ENCODE measurements at places on chromosomes 1 and 21.

- DNase-seq: no peak
These were observed 36.2 kb upstream of the POU3F1 start for GRCh38 chr1:38082769-38083263.

- no peak for DNase-seq
These were observed 72.4 kb downstream of the ABCA4 start for GRCh38 chr1:94048413-94049164.

DNA sequence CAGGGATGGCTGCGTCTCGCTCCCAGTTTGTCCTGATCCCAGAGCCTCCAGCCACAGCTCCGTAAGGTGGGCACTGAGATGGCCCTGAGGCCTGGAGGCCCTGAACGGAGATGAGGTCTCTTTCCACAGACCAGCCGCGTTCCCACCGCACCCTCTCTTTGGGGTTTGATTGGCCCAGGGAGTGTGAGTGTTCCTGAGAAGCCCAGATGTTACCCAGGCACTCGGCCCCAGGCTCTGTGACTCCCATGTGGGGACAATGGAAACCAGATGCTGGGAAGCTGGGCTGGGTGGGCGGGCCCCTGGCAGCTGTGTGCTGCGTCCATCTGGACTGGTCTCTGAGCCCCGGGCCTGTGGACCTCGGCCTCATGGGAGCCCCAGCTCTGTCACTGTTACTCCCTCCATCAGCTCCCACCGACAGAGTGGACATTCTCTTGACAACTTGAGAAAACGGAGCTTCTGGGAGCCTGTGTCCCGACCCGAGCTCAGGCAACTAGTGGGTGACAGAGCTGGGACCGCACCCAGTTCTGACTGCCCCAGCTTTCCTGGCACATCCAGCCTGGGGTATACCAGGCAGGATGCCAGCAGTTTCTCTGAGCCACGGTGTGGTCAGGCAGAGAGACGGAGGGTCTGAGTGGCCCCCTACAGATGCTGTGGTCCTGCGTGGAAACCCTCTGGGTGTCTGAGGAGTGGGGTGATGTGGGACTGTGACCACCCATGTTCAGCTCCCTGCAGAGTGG is 9.8 kb upstream of the COL6A1 start:
- no peak for DNase-seq

DNA sequence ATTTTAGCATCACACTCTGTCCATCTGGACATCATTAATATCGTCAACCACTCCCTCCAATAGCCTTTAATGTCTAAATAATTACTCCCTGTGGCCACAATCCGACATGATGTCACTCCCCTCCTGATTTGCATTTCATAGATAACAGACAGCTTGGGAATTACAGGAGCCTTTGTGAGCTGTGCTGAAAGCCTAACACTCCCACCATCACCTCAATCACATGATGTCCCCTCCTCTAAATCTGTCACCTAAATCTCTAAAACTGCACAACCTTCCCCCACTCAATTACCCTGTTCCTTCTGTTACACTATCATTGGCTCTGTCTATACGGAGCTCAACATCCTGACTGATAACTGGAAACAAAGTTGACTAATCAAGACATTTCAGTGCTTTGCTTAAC is 14.3 kb downstream of the NHLH2 start:
- no peak for DNase-seq

GRCh38 chr1:211589782-211590721 is 11.1 kb upstream of the SLC30A1 start:
- DNase-seq: no peak

Measured in stimulated activated CD4-positive, alpha-beta T cell treated with anti-CD3 and anti-CD28 coated beads, Interleukin-1b, Interleukin-23, amount 100 ng/mL, for 1 hour (primary cell).